Stimulated activated CD4-positive, alpha-beta T cell treated with anti-CD3 and anti-CD28 coated beads, TNF-alpha, amount 100 ng/mL, for 4 hours (primary cell): ENCODE measurements at places on chromosomes 2 and 18.

DNA sequence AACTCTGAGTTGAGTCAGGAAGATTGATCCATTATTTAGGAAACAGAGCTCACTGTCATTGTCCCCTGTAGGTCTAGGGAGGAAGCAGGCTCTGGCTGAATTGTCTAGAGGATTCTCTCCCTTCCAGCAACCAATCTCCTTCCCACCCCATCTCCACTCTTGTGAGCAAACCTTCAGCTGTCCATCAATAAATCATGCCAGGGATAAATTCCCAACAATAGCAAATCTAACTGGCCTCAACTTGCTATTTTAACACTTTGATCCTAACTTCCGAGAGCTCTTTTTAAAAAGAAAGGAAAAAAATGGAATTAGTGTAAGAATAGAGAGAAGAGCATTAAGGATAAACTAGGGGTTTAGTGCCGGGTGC is 53.5 kb downstream of the ATP8B1 start:
- DNase-seq: no peak

DNA sequence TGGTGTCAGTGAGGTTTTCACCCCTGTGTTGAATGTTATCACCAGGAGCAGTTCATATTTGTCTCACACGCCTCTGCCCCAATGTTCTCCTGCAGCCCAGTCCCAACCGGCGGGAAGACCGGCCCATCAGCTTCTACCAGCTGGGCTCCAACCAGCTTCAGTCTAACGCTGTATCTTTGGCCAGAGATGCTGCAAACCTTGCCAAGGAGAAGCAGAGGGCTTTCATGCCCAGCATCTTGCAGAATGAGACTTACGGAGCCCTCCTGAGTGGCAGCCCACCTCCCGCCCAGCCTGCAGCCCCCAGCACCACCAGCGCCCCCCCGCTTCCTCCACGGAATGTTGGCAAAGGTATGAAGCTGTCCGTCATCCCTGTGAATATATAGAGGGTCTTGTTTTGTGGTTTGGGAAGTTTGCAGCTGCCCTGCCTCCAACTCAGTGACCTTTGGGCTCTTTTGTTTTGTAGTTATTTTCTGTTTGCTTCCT is 35.1 kb downstream of the ITGB1BP1 start:
- DNase-seq: no peak

GRCh38 chr2:6325616-6326015 is 540.1 kb downstream of the CMPK2 start:
- DNase-seq: no peak

DNA sequence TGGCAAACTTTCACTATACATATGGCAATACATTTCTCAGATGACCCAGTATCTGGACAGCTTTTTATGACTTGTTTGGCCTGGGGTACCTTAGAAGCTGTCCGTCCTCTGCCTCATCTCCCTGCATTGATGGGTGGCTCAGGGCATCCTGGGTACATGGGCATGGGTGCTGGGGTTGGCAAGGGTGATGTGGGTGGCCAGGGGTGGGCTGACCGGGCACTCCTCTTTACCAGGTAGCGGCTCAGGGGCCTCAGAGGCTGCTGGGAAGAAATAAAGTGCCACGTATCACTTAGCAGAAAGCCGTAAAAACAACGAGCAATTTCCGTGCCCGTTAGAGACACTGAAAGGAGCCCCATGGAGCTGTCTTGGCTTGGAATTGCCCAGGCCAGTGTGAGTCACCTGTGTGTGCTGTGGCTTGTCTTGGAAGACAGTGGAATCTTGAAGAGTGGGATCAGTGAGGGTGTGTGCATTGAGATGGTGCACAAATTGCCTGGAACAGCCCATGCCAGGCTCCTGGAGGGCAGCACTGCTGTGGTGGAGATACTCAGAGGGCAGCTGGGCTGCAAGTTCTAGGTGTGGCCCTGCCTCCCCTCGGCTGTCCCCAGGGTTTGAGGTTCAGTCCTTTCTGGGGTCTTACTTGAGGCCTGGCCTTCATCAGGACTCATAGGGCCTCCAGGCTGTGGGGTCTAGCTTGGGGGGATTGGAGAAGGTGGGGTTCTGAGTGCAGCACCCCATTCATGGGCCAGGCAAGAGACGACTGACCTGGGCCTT is 88.8 kb downstream of the FHOD3 start:
- no peak for DNase-seq

GRCh38 chr18:57009844-57010243 is 137.0 kb upstream of the BOD1L2 start:
- DNase-seq: no peak

DNA sequence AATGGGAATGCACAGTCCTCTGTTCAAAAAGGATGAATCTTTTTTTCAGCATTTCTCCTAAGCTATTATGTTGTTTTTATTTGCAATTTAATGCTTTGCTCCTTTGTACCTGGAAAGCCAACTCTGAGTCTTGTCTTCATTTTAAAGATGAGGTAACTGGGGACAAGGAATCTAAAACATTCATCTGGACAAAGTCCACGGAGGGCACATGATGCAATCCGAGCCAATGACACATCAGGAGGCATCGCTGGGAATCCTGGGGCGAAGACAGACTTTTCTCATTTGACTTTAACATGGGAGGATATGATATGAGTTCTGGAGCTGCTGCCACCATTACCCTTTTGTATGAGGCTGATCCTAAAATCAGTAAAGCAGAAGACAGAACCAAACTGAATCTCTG is 116.5 kb upstream of the REG3G start:
- no peak for DNase-seq

DNA sequence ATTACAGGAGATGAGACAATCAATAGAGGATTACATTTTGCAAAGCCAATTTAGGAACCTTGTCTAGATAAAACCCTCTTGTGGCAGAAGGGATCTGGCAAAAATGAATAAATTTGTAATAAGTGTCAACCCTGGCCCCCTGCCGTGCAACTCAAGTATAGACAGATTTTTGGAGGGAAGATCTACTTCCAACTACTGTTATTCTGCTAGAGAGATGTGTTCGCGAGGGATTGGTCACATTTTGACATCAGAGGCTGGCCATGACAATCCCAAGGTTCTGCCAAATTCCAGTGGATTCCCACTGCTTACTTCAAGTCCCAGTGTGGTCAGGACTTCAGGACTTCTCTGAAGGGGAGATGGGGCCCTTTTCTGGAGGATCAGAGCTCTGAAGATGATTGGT is 192.6 kb downstream of the SH3RF3 start:
- DNase-seq: no peak

GRCh38 chr2:6203291-6203959 is 511.2 kb downstream of the SOX11 start:
- DNase-seq: no peak

GRCh38 chr2:8893978-8894820 is 56.8 kb upstream of the KIDINS220 start:
- DNase-seq: no peak

DNA sequence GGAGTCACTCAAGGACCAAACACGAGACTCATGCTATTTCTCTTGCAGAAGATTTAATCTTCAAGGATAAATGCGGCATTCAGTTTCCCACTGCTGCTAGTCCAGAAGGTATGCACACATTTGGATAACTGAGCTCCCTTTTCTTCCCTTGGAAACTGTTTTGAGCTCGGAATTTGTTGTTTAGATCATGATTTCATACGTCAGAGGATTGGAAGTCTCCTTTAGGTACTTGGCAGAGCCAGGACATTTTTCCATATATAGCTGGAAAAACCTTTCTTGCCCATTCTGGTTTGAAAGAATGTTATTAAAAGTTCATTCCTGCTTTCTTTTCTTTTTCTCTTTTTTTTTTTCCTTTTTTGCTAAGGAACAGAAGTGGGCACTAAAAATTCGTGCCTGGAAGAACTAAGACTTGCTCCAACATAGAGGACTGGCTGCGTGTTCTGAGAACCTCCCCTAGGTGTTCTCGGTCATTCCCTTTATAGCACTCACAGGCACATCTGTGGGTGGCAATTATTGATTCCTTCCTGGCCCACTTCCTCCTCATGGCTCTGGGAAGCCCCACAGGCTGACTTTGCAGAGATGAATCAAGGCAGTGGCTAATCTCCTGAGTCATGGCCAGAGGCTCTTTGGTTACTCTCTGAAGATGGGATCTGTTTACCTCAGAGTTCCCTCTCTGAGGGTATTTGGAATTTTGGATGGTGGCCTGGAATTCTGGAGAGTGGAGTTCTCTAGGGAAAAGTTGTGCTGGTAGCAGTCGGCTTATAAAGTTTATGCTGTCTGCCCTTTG is 104.8 kb downstream of the PLCL1 start:
- DNase-seq: no peak

GRCh38 chr18:75785206-75785605 is 357.7 kb upstream of the SMIM21 start:
- DNase-seq: no peak

DNA sequence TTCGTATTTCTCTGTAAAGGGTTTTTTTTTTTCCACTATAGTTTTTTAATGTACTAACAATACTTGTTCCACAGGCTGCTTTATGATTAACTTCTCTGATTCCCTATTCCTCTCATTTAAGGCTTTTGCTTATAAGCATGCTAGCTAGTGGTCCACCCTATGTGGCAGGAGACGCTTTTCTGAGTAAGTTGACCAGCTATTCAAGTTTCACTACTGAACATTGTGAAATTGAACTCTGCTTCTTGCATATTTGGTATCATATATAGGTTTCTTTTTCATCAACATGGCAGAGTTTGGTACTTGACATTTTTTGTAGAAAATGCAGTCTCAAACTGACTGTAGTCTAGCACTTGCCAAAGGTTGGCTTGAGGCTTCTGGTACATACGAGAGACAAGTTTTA is 74.2 kb downstream of the OTX1 start:
- no peak for DNase-seq

GRCh38 chr2:165886487-165887146 is 67.0 kb downstream of the TTC21B start:
- no peak for DNase-seq

GRCh38 chr18:42409005-42409404 is 454.0 kb downstream of the PIK3C3 start:
- no peak for DNase-seq
